ENCODE measurements at places on chromosomes 11 and 22.

DNA sequence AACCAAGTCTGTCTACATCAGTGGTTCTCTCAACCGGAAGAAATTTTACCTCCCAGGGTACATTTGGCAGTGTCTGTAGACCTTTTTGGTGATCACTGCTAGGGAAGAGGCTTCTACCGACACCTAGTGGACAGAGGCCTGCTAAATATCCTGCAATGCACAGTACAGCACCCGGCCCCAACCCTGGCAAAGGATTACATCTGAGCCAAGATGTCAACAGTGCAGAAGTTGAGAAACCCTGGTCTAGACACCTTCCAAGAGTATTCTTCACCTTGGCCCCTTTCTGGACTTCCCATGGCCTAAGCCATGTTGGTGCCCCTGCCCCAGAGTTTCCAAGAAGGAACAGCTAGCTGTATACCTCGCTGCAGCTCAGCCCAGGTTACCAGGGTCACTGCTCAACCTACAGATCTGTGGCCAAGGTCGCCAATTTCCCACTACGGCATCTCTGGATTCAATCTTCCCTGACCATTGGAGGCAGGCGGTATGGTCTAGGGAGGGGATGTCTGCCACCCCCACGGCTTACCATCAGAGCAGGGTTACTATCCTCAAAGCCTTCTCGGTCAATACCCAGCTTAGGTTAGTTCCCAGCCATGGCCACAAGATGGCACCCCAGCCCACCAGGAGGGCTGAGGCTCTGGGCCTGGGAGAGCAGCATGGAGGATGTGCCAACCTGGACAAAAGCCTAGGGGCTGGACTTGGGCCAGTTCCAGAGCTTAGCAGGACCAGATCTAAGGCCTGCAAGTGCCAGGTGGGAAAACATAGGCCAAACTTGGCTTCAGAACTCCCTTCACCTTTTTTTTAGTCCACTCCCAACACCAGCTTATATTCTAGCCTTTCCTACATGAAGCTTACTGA is 3.7 kb upstream of the KCNC1 start:
- DNase-seq: peak; percentile 31

DNA sequence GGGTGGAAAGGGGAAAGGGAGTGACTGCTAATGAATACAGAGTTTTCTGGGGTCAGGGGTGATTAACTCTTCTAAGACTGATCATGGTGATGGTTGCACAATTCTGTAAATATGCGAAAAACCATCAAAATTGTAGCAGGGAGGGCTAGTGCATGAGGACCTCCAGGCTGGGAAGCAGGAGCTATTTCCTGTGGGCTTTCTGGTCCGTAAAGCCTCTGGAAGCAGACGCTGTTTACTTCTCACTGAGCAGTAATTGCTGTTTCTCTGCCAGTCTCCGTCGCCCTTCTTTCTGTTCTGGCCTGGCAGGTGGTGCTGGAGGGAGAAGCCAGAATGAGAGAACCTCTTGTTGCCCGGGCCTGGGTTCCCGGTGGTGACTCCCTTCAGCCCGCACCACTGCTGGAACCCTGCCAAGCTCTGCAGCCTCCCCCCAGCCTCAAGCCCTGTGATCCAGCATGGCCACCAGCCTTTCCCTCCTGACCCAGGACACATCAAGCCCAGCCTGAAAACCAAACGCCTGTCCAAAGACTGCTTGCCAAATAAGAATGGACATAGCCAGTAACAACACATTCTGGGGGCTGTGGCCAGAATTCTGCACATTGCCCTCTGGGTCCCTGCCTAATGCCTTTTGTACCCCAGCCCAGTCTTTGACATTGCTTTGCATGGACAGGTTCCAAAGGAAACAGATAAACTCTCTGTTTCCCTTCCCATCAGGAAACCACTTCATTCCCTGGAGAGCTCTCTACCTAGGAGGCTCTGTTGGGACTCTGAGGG is 201.0 kb upstream of the NAV2 start:
- DNase-seq: peak; percentile 29

DNA sequence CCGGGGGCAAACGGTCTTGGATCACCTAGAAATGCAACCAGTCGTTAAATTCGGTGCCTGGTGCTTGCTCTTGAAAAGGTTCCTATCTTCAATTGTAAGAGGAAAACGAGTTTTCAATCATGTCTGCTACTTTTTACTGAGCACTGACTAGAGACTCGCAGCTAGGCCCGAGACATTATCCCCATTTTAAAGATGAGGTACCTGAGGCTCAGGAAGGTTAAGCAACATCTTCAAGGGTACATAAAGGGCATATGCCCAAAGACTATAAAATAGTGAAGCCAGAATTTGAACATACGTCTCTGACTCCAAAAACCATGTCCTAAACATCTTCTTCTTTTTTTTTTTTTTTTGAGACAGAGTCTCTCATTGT is 638 bp upstream of the PISD start:
- DNase-seq: no peak

- no peak for DNase-seq
Observed at GRCh38 chr11:2198621-2199365, 27.2 kb upstream of the TH start.

GRCh38 chr22:48070760-48071159 is 1308.3 kb downstream of the TBC1D22A start:
- no peak for DNase-seq

DNA sequence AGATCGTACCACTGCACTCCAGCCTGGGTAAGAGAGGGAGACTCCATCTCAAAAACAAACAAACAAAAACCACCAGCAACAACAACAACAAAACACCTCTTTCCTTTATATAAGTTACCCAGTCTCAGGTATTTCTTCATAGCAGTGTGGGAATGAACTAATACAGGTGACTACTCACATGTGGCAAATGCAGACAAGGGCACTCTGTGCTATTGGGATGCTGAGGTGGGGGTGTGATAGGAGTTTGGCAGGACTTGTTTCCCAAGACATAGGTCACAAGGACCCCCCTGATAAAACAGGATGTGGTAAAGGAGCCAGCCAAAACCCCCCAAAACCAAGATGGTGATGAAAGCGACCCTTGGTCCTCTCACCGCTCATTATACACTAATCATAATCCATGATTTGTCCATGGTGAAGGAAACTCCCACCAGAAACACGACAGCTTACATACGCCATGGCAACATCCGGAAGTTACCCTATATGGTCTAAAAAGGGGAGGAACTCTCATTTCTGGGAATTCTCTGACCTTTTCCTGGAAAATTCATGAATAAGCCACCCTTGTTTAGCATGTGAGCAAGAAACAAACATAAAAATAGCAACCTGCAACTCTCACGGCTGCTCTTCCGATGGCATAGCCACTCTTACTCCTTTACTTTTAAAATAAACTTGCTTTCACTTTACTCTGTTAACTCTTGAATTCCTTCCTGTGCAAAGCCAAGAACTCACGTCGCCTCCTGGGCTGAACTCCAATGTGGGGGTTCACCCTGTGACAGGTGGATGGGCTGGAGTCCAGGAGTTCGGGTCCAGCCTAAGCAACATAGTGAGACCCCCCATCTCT is 18.8 kb upstream of the INCENP start:
- DNase-seq: no peak

All from thoracic aorta (tissue), 2 donors.